Small intestine (tissue), 16 donors: ENCODE measurements at places on chromosomes 6 and 20.
A peak's percentile ranks its signal among the peaks of the same experiment; 100 is the strongest.

DNA sequence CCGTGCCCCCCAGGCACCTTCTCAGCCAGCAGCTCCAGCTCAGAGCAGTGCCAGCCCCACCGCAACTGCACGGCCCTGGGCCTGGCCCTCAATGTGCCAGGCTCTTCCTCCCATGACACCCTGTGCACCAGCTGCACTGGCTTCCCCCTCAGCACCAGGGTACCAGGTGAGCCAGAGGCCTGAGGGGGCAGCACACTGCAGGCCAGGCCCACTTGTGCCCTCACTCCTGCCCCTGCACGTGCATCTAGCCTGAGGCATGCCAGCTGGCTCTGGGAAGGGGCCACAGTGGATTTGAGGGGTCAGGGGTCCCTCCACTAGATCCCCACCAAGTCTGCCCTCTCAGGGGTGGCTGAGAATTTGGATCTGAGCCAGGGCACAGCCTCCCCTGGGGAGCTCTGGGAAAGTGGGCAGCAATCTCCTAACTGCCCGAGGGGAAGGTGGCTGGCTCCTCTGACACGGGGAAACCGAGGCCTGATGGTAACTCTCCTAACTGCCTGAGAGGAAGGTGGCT, 960 bp downstream of the TNFRSF6B start:
- no peak for DNase-seq

- no peak for DNase-seq
These were observed 199.8 kb upstream of the DEFB112 start for GRCh38 chr6:50249493-50249892.

GRCh38 chr6:84866715-84867114, 102.3 kb upstream of the TBX18 start:
- no peak for DNase-seq

DNA sequence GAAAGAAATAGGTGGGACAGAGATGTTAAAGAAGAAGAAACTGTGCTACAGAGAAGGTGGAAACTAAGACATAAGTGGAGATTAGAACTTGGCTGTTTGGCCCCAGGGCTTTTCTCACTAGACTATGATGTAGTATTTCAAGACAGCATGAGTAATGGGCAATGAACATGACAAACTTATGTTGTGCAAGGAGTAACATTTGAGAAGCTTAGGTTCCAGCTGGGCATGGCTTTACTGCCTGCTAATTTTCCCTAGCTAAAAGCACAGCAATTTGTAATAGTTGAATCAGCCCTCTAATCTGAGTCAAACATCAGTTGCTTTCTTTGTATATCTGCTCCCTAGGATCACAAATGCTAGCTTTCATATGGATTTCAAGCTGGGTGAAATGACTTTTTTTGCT, 294.3 kb upstream of the BMP2 start:
- no peak for DNase-seq

DNA sequence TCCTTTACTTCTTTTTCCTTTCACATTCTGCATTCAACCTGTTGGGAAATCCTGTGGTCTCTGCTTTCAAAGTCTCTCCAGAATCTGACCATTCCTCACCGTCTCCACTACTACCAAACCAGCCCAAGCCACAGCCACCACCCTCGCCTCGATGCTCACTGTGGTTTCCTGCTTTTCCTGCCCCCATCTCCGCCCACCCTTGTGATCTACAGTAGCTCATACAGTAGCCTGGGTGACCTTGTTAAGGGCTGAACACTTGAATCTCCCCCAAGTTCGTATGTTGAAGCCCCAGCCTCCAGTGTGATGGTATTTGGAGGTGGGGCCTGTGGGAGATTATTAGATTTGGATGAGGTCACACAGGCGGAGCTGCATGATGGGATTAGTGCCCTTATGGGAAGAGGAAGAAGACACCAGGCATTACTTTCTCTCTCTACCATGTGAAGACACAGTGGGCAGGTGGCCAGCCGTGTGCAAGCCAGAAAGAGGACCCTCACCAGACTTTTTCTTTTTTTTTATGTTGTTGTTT, 189.0 kb upstream of the UST start:
- DNase-seq: no peak

DNA sequence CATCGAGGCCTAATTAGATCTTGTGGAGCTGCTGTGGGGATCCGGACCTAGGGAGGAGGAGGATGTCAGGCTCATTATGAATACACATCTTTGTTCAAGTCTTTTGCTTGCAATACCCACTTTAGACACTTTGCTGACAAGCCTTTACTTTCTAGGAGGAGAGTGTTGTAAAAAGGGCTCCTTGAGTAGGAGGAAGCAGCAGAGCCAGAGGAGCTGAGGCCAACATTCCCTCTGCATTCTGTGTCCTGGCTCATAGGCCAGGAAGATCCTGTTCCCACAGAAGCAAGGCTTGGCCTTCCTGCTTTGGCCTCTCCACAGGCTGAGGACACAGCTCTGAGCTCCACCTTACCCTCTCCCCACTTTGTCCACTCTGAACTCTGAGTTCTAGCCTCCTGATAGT, 67.1 kb downstream of the TPD52L1 start:
- peak; percentile 40 for DNase-seq

DNA sequence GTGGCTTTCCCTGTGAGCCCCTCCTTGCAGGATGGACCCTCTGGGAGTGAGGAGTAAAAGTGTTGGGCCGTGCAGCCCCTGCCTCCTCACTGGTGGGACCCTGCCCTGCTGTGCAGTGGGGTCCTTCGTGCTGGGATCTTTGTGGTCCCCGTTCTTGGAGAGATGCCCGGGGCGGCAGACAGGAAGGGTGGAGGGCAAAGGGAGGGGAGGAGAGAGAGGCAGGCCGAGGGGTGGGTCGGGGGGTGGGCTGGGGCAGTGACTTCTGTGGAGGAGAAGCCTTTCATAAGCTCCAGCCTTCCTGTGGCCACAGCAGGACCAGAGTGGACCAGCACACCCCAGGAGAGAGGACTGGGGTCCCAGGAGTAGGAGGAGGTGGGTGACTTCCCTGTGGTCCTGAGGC, at the start of gene COL20A1:
TSS of gene COL20A1 (plus strand) at position 283 of the 400 bp plus-strand sequence. CDS start 1,922 bp downstream, outside the sequence.
- DNase-seq: no peak

- no peak for DNase-seq
These were observed 372.1 kb upstream of the CNR1 start for GRCh38 chr6:88538130-88538706.

DNA sequence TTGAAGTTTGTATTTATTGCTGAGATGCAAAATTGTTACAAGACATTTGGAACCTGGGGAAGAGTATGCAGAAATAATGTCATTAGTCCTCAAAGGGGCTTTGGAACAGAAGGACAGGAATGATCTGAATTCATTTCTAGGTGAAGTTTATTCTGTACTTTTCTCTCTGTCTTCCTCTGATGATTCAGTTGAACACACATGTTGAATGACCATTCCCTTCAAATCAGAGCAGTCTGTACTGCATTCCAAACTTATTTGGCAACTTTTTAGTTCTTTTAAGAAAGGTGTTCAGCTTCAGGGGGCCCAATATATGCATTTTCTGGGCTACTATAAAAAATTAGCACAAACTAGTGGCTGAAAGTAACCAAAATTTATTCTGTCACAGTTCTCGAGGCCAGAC, 213.9 kb upstream of the LAMP5 start:
- DNase-seq: no peak

GRCh38 chr20:51703400-51704287, 64.5 kb downstream of the ATP9A start:
- peak; percentile 74 for DNase-seq

- no peak for DNase-seq
These were observed 1.5 kb upstream of the NEDD9 start for GRCh38 chr6:11233673-11234573.

GRCh38 chr6:122008101-122008999, 391.1 kb upstream of the HSF2 start:
- DNase-seq: no peak

DNA sequence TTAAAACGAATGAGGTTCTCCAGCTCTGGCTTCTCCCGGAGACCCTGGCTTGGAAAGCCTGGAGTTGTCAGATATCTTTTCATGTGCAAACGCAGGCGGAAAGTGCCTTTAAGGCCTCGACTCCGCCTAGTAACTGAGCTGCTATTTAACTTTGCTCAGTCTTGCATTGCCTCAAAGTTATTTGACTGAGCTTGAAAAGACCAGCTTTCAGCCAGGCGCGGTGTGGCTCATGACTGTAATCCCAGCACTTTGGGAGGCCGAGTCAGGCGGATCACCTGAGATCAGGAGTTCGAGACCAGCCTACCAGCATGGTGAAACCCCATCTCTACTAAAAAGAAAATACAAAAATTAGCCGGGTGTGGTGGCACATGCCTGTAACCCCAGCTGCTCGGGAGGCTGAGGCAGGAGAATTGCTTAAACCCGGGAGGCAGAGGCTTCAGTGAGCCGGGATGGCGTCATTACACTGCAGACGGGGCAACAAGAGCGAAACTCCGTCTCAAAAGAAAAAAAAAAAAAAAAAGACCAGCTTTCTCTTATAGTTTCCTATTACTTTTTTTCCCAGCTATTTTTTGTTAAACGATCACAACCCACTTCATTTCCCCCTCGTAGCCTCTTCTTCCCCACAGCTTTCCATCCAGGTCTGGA, 1.9 kb downstream of the GCNT2 start:
- peak; percentile 80 for DNase-seq

- DNase-seq: no peak
These were observed 15.6 kb upstream of the HMGN3 start for GRCh38 chr6:79250107-79250514.

GRCh38 chr6:87881342-87881895, 166.2 kb upstream of the SPACA1 start:
- DNase-seq: no peak
